ENCODE measurements at places on chromosomes 1 and 21. TPM values are rescaled to one million over a fixed set of nuclear protein-coding genes. Genes with fewer than 3 reads are reported as not detected.

DNA sequence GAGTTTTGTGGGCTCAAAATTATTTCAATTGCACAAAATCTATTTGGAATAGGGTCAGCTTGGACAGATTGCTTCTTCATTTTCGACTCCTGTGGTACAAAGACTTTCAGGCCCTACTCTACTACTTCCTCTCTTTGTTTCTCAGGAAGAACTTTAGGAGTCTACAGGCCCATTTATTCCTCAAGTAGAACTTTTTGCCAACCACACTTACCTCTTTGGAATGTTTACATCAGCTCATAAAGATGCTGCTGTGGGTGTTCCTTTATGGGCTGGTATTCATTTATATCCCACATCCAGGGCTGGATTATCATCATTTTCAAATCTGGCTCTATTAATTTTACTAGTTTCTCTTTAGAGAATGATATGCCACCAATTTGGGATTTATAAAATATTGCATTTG is 46.3 kb upstream of the TNFSF18 start:
- H3K4me3 ChIP-seq, result no peak overlapping the region
- DNase-seq, result no peak
- H3K36me3 ChIP-seq, result no peaks in the 10 kb centered on the region

GRCh38 chr21:36661511-36662309 is 37.2 kb upstream of the SIM2 start:
- H3K4me3 ChIP-seq, result no peak overlapping the region
- no peaks in the 10 kb centered on the region for H3K4me1 ChIP-seq
- no peaks in the 10 kb centered on the region for H3K36me3 ChIP-seq
- peaks cover 10% of the 10 kb centered on the region for H3K27me3 ChIP-seq

- no peaks in the 10 kb centered on the region for H3K4me1 ChIP-seq
- H3K27ac ChIP-seq, result no peak overlapping the region
- no peaks in the 10 kb centered on the region for H3K36me3 ChIP-seq
- DNase-seq, result no peak
- no peaks in the 10 kb centered on the region for H3K27me3 ChIP-seq
- no peak overlapping the region for H3K4me3 ChIP-seq
Measured at GRCh38 chr1:159786966-159787365, 6.2 kb downstream of the DUSP23 start.

CD55 gene
- total RNA-seq, result 42.8 TPM

GRCh38 chr1:30449428-30450147 is 273.8 kb downstream of the MATN1 start:
- H3K4me1 ChIP-seq, result no peaks in the 10 kb centered on the region
- no peaks in the 10 kb centered on the region for H3K27me3 ChIP-seq
- DNase-seq, result no peak
- H3K4me3 ChIP-seq, result no peak overlapping the region
- H3K36me3 ChIP-seq, result no peaks in the 10 kb centered on the region
- no peak overlapping the region for H3K27ac ChIP-seq

KCNK2 gene
- total RNA-seq, result 3.8 TPM

- H3K36me3 ChIP-seq, result no peaks in the 10 kb centered on the region
- H3K4me1 ChIP-seq, result no peaks in the 10 kb centered on the region
- no peak overlapping the region for H3K4me3 ChIP-seq
- H3K27me3 ChIP-seq, result no peaks in the 10 kb centered on the region
- DNase-seq, result no peak
Measured at GRCh38 chr1:7109901-7110300, 324.6 kb downstream of the CAMTA1 start.
